ENCODE measurements at places on chromosomes 4 and X.

- no peak for DNase-seq
These were observed 775.9 kb upstream of the FTHL17 start for GRCh38 chrX:31847773-31848172.

GRCh38 chrX:125203365-125203736 is 116.3 kb upstream of the TEX13C start:
- DNase-seq, result no peak

DNA sequence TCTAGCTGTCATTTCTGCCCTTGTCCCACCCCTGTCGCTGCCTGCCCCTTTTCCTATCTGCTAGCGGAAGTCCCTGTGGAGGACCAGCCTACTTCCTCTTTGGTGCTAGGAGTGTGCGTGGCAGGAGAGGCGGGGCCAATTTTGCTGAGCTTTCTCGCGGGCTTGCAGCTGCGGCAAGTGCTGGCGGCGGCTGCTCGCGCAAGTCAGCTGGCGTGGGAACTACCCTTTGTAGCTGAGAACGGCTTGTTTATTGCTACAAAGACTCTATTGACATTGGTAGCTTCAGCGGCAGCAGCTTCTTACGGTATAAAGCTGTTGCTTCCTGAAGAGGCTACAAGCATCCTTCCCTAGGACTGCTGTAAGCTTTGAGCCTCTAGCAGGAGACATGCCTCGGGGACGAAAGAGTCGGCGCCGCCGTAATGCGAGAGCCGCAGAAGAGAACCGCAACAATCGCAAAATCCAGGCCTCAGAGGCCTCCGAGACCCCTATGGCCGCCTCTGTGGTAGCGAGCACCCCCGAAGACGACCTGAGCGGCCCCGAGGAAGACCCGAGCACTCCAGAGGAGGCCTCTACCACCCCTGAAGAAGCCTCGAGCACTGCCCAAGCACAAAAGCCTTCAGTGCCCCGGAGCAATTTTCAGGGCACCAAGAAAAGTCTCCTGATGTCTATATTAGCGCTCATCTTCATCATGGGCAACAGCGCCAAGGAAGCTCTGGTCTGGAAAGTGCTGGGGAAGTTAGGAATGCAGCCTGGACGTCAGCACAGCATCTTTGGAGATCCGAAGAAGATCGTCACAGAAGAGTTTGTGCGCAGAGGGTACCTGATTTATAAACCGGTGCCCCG is at the start of gene MAGEH1:
Gene MAGEH1, plus strand, starts transcription at position 138 of the 843 bp plus-strand sequence. Its CDS starts 248 bp downstream, at position 386.
- peak; percentile 49 for DNase-seq

DNA sequence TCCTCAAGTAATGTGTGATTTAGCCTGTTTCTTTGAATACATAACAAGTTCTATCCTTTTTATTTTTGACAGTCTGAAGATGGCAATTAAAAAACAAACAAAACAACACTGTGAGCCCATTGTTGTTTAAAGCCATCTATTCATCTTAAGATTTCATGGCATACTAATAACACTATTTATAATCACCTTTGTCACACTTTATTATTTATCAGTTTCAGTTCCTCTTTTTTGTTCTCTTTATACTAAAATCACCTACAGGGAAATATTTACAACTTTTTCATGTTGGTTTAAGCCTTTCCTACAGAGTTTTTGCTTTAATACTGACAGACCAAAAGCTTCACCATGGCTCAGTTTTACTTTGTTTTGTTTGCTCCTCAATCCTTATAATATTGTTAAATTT is 247.4 kb upstream of the CTSO start:
- DNase-seq, result no peak

DNA sequence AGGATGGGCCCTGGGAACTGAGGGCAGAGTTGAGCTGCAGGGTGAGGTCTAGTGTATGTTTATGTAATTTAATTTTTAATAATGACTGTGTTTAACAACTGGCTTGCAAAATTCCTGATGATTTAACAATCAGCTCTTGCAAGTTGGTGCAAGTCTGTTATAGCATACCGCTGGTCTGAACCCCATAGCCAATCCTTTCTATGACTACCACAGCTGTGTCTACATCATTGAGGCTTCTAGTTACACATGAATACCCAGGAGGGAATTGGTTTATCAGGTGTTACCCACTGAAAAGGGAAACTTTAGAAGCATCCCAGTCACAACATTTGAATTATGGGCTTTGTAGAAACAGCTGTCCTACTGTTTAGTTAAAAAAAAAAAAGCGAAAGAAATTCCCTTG is 38.3 kb downstream of the SUPT20HL1 start:
- DNase-seq, result no peak

DNA sequence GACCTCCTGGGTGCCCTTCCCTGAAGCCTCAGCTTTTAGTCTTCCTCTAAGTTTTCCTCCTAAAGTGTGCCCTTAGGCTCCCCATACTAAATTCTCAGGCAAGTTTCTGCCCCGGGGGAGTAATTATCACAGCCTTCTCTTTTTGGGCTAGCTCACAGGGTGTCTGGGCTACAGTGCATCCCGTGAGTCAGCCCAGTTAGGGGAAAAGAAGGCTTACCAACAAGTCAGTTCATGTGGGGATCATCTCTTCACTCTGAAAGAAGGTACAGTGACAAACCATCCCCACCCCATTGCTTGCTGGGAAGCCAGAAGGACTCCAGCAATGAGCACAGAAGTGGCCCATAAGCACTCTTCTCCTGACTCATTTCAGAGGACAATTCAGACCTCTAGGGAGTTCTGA is 134.7 kb upstream of the FAM9C start:
- DNase-seq, result no peak

DNA sequence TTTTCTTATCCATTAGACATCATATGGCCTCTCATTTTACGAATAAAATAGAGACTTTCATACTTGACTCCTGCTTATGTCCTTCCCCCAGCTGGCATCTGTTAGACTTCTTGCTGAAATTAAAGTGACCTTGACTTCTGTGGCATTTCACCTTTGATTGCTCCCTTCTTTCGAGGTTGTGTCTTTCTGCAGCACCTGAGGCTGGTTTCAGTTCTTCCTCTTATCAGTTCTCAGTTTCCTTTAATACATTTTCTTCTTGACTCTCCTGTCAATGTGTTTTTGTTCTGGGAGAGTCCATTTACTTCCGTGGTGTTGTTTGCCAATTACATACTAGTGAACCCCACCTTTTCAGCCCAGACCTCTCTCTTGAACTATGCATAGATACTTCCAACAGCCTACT is 81.6 kb downstream of the RBPJ start:
- no peak for DNase-seq

DNA sequence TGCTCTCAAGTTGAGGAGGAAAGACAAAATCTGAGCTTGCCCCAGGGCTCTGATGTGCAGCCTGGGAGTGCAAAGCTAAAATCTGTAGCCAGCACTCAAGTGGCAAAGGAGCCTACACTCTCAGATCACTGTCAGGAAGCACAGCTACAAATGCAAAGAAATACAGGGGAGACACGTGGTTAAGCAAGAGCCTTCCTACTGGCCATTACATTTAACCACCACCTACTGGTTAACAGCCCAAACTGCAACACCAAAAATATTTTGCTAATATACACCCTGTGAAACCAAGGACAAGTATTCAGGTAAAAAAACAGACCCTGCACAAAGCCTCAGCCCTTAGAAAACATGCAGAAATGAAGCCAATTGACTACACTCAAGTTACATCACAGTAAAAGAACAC is 170.4 kb upstream of the FGF16 start:
- no peak for DNase-seq

GRCh38 chrX:71184803-71185495 is 38.1 kb upstream of the GJB1 start:
- no peak for DNase-seq

DNA sequence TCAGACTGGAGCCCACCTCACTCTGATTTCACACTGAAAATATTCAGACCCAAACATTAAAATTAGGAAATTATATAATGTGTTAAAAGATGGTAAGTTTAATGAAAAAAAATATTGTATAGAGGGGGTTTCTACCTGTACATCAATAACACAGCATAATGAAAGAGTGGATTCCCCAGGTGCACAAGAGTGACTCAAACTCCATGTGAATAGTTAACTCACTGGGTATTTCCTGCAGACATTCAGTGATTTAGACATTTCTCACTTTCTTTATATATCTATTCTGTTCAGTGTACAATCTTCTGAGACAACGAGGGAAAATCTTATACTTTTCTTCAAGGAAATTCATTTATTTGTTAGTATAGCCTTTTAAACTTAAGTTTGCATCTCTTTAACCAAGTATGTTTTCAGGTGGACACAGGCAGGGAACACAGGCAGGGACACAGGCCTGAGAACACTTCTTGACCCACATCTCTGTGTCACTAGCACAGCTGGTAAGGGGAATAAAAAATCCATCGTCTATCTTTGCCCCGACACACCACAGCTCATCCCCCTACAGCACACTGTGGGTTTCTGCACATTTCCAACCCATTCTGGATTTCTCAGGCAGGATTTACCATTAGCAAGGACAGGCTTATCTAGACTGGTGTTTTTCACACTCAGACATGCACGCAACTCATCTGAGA is 525.5 kb upstream of the BOD1L1 start:
- no peak for DNase-seq

DNA sequence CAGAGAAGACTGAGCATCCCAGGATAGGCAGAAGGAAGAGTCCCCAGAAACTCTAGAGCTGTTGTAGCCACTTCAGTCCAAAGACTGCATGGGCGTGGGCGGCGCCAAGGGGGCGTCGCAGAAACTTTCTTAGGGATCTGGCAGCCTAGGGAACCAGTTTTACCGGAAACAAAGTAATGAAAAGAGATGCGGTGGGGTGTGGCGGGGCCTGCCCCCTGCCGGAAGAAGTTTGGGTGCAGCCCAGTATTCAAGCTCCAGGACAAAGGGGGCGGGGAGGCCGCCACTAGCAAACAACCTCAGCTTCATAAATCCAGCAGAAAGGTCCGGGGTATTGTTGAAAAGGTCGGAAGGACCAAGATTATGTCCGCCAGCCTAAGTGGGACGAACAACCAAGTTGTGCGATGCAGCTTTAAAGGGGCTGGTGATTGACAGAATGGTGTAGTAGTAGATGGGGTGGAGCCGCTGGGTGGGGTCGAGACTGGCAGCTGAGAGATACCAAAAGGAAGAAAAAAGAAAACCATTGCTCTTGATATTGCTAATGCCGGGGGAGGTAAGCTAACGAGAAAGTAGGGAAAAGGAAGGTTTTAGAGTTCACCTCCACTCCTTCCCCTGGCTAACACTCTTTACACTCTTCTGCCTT is 190.5 kb downstream of the RRAGB start:
- peak; percentile 22 for DNase-seq

GRCh38 chr4:176746846-176747245 is 45.9 kb downstream of the VEGFC start:
- DNase-seq, result no peak

- DNase-seq, result no peak
These were observed 210.6 kb downstream of the LDB2 start for GRCh38 chr4:16687845-16688244.

Measured in stimulated activated CD4-positive, alpha-beta T cell treated with anti-CD3 and anti-CD28 coated beads, Interleukin-15, amount 100 ng/mL, for 48 hours (primary cell).